ENCODE measurements at places on chromosomes 4 and X.

DNA sequence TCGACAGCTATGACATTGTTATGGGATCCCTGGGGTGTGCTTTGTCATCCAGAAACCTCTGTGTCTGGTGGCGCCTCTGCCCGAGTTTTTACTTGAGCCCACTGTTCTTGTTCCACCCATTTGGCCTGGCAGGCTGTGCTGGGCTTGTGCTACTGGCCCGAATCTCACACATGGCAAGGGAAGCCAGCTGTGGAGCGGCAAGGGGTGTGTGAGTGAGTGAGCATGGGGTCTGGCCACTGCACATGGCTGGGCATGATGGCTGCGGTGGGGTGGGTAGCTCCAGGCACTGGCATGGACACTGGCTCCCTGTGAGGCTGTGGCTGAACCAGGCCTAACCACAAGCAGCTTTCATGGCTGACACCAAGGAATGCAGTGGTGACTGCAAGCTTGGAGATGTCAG is 89.2 kb downstream of the DACH2 start:
- no peak for DNase-seq

GRCh38 chr4:122827258-122827878 is 737 bp downstream of the FGF2 start:
- no peak for DNase-seq

DNA sequence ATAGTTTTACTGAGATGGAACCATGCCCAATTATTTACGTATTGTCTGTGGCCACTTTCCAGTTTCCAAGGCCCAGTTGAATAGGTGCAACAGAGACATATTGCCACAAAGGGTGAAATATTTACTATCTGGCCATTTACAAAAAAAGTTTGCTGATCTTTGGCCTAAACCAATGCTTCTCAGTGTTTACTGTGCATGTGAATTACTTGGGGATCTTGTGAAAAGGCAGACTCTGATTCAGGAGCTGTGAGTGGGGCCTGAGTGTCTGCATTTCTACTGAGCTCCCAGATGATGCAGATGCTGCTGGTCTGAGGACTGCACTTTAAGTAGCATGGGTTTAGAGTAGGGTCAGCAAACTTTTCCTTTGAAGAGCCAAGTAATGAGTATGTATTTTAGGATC is 94.1 kb upstream of the PDE5A start:
- no peak for DNase-seq

DNA sequence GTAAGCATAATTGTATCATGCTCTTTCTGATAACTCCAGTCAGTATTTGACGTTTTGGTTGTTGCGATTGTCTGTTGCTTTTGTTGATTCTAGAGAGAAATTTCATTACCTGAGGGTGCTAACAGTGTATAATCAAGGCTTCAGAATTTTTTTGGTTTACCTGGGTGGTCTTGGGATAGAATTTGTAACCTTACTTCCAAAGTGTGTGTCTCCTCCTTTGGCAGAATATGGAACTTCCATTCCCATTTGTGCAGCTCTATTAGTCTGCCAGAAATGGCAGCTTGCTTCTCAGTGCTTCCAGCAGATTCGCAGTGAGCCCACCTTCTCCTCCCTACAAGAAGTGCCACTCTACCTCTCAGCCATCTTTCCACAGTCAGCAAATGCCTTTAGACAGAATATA is 5.3 kb downstream of the COPS4 start:
- no peak for DNase-seq

GRCh38 chrX:79138658-79139241 is 5.7 kb upstream of the GPR174 start:
- no peak for DNase-seq

DNA sequence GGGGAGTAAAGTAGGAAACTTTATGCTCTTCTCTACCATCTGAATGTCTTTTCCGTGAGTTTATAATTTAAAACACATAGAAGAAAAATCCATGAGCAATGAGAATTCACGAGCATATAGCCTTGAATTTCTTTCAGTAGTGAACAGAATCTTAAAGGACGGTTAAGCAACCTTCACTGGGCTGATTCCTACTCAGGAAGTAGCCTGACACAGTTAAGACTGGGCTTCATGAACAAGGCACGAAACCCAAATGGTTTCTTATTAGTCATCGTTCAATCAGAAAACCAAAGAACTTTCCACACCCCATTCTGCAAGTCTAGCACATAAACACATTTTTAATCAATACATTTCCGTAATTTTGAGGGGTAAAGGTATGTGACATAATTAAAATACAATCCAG is 95.8 kb downstream of the SH3KBP1 start:
- DNase-seq = no peak

DNA sequence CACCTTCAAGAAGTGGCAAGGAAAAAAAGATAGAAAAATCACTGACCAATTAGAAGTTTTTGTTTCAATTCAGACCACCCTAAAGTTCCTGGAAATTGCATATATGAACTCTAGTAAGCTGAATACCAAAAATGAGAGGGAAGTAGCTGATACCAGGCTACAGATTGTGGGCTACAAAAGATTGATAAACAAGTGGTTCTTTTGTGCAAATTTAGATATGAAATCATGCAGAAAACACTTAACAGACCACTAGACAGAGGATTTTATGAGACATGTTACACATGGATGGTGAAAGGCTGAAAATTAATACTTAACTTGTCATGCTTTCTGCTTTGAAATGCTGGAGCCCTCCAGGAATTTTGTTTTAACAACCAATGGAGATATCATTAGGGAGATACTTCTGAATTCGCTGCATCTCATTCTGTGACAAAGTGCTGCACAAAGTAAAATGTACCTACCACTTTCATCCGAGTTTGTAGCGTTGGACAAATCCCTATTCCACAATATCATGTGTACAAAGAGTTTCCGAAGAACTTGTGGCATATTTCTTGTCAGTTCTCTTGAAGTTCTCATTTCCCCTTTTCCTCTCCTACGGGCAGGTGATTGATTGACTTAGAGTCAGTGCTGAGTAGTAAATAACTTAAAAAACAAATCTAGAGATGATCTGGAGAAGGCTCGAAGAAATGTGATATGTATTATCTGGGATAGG is 235.0 kb downstream of the PALLD start:
- no peak for DNase-seq

DNA sequence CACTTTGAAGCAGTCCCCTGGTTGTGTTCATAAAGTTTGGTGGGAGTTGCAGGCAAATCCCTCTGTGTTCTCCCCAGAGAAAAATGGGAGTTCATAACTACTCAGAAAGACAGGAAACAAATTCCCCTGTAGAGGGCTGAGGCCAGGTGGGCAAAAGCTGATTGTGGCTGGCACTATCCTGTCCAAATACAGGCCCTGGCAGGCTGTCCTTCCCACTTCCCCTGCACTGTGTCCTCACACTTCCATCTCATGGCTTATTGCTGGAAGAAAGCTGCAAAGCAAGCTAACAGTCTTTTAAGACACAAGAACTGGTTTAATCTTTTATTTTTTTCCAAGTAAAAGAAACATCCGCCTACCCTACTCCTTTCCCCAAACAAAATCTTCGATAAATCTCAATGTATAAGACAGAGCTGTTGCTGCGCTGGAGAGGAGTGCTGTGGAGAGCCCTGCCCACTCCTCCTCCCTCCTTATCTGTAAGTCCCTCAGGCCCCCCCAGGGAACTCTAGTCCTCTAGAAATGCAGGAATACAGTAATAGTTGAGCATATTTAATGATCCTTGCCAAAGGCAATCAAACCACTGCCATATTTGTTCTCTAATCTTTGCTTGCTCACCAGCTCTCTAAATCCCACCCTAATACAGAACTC is 14.0 kb downstream of the TAPT1 start:
- DNase-seq = no peak

DNA sequence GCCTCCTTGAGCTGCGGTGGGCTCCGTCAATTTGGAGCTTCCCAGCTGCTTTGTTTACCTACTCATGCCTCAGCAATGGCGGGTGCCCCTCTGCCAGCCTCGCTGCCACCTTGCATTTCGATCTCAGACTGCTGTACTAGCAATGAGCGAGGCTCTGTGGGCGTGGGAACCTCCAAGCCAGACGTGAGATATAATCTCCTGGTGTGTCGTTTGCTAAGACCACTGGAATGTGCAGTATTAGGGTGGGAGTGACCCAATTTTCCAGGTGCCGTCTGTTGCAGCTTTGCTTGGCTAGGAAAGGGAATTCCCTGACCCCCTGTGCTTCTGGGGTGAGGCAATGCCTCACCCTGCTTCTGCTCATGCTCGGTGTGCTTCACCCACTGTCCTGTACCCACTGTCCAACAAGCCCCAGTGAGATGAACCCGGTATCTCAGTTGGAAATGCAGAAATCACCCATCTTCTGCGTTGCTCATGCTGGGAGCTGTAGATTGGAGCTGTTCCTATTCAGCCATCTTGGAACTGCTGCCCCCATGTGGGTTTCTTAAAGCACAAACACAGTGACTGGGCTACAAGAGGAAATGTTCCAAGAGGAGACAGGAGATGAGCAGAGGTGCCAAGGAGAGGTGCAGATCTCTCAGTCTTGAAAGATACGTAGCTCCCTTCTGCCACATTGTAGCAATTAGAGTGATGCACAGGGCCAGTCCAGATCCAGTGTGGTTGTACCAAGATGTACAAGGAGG is 193.0 kb upstream of the IGFBP7 start:
- peak; percentile 18 for DNase-seq

DNA sequence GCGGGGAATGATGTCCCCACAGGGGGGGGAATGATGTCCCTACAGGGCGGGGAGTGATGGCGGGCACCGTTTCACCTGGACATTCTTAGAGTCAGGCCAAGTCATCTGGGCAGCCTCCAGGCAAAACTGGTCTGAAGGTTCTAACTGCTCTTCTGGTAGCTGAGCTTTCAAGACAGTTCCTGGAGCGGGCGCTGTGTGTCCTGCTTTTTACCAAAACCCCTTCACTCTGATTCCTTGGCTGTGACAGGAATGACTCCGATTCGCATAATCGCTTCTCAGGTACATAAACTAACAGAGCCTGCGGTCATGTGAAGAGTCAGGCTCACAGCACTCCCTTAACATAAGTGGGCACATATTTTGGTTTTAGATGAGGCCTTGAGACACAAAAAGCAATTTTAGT is 836.0 kb downstream of the TRIML1 start:
- DNase-seq = no peak

GRCh38 chrX:153903991-153904957 is at the start of gene AVPR2:
Gene AVPR2, plus strand, starts transcription at chrX:153904673. Its CDS starts 473 bp downstream, at chrX:153905146.
- no peak for DNase-seq
